ENCODE measurements at places on chromosomes 5 and 9. TPM values are rescaled to one million over a fixed set of nuclear protein-coding genes. Genes with fewer than 3 reads are reported as not detected.

GRCh38 chr5:155943516-155944407 is 383.2 kb upstream of the SGCD start:
- H3K4me1 ChIP-seq, result no peaks in the 10 kb centered on the region
- H3K27me3 ChIP-seq, result no peaks in the 10 kb centered on the region
- no peak overlapping the region for H3K4me3 ChIP-seq
- H3K27ac ChIP-seq, result no peak overlapping the region

- H3K27me3 ChIP-seq, result no peaks in the 10 kb centered on the region
- no peak overlapping the region for H3K4me3 ChIP-seq
- no peaks in the 10 kb centered on the region for H3K36me3 ChIP-seq
- H3K27ac ChIP-seq, result no peak overlapping the region
- no peak for DNase-seq
- H3K4me1 ChIP-seq, result no peaks in the 10 kb centered on the region
Measured at GRCh38 chr5:175712681-175713085, 54.8 kb downstream of the HRH2 start.

- peak overlapping the region; percentile 92 for H3K27ac ChIP-seq
Measured at GRCh38 chr5:41925555-41925951, 472 bp downstream of the FBXO4 start.

GRCh38 chr5:119814655-119815054 is 185.3 kb downstream of the FAM170A start:
- H3K36me3 ChIP-seq, result no peaks in the 10 kb centered on the region
- no peaks in the 10 kb centered on the region for H3K27me3 ChIP-seq
- no peak overlapping the region for H3K27ac ChIP-seq
- H3K4me3 ChIP-seq, result no peak overlapping the region

TIMD4 gene
- total RNA-seq, result not detected

GIN1 gene
- 4.4 TPM for total RNA-seq
